ENCODE measurements at places on chromosomes 2 and 18. TPM values are rescaled to one million over a fixed set of nuclear protein-coding genes. Genes with fewer than 3 reads are reported as not detected.

ECEL1 gene
- total RNA-seq = 0.07 TPM

MSGN1 gene
- total RNA-seq = not detected

UGT1A8 gene
- total RNA-seq = not detected

CRYGD gene
- total RNA-seq = not detected

RUFY4 gene
- total RNA-seq = 1.3 TPM

BOLL gene
- total RNA-seq = not detected

GCKR gene
- total RNA-seq = not detected

OTOS gene
- total RNA-seq = not detected

SYT4 gene
- not detected for total RNA-seq

SERPINB10 gene
- not detected for total RNA-seq

PLGLB1 gene
- total RNA-seq = not detected

SCN7A gene
- total RNA-seq = not detected

CCDC121 gene
- total RNA-seq = 1.2 TPM

UPP2 gene
- not detected for total RNA-seq

TTN gene
- total RNA-seq = 12.4 TPM

ANKRD23 gene
- 15.0 TPM for total RNA-seq

RAX gene
- not detected for total RNA-seq

Measured in T-helper 2 cell treated with Interferon-gamma antibody and Interleukin-4, amounts not matched to agents 100 ng/mL and 5 ng/mL, for 36 hours (primary cell).